Central memory CD8-positive, alpha-beta T cell (primary cell): ENCODE measurements at places on chromosomes 12 and 14.

- H3K27me3 ChIP-seq, result peaks cover 20% of the 10 kb centered on the region
- no peak overlapping the region for H3K4me3 ChIP-seq
- no peaks in the 10 kb centered on the region for H3K36me3 ChIP-seq
- DNase-seq, result no peak
Measured at GRCh38 chr12:51777973-51778372, 70.5 kb downstream of the FIGNL2 start.

GRCh38 chr12:74537126-74537706 is 419 bp upstream of the ATXN7L3B start:
- H3K27ac ChIP-seq, result peak overlapping the region; percentile 100
- H3K27me3 ChIP-seq, result no peaks in the 10 kb centered on the region
- peaks cover 28% of the 10 kb centered on the region for H3K36me3 ChIP-seq

DNA sequence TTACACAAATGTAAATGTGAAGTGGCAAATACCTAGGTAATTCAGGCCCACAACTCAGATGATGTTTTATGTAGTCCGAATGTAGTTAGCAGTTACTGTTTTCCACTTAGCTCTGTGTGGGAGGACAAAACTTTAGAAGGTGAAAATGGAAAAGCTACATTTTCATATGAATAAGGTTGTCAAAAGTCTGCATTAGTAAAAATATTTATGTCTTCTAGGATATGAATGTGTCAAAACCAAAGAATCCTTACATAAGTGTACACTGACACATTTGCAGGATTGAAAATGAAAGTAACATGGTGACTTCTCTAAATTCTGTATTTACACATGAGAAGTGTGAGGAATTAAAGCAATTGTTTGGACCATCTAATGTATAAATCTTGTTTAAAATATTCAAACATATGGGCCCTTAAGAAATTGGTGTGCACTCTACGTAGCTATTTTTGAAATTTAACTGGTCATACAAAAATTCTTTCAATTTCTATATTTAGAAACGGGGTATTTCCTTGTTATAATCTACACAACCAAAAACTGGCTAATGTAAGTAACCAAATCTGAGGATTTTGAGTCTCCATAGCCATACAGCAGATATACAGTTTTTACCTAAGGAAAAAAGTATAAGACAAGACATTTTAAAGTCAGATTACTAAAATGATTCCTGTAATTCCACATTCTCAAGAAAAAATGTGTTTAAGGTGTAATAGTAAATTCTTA is 5.4 kb downstream of the CDKN1B start:
- no peaks in the 10 kb centered on the region for H3K27me3 ChIP-seq
- peaks cover 71% of the 10 kb centered on the region for H3K36me3 ChIP-seq
- H3K4me3 ChIP-seq, result peak overlapping the region; percentile 97
- peak overlapping the region; percentile 100 for H3K27ac ChIP-seq
- DNase-seq, result no peak

GRCh38 chr12:130427381-130427887 is 89.7 kb downstream of the PIWIL1 start:
- H3K27me3 ChIP-seq, result no peaks in the 10 kb centered on the region
- H3K27ac ChIP-seq, result no peak overlapping the region
- no peaks in the 10 kb centered on the region for H3K36me3 ChIP-seq

- H3K27ac ChIP-seq, result peak overlapping the region; percentile 66
- no peaks in the 10 kb centered on the region for H3K36me3 ChIP-seq
- peak overlapping the region; percentile 49 for H3K4me3 ChIP-seq
- H3K27me3 ChIP-seq, result no peaks in the 10 kb centered on the region
- DNase-seq, result no peak
- peaks cover 7% of the 10 kb centered on the region for H3K4me1 ChIP-seq
Measured at GRCh38 chr14:31945074-31945613, 132.0 kb upstream of the ARHGAP5 start.

DNA sequence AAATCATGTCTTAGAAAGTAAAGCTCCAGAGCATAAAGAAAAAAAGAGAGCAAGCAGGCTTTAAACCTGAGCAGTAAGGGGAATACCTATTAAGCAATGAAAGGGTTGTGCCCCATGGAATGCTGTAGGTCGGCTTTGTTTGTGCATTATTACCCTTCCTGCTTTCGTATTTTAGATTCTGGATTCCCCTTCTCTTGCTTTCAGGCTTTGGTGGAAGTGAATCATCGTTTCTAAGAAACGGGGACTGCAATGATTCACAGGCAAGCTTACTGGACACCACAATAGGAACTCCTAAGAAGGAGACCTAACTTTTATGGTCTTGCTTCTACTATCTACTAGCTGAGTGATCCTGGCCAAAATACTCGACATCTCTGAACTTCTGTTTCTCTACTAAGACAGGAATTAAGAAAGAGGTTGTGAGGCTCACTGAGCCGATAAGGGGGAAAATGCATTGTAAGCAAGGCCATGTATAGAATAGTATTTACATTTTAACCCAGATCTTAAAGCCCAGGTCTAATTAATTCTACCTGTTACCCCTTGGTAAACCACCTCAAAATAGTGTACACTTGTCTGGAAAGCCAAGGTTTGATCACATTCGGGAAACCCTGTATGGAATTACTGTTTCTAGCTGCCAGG is 1.2 kb upstream of the BMAL2 start:
- H3K36me3 ChIP-seq, result peaks cover 10% of the 10 kb centered on the region
- DNase-seq, result no peak
- H3K27ac ChIP-seq, result no peak overlapping the region
- H3K4me3 ChIP-seq, result peak overlapping the region; percentile 89

GRCh38 chr12:31655792-31656191 is 3.7 kb upstream of the ETFBKMT start:
- no peaks in the 10 kb centered on the region for H3K27me3 ChIP-seq
- H3K4me3 ChIP-seq, result no peak overlapping the region
- H3K4me1 ChIP-seq, result peaks cover 24% of the 10 kb centered on the region
- H3K36me3 ChIP-seq, result peaks cover 8% of the 10 kb centered on the region
- DNase-seq, result no peak

DNA sequence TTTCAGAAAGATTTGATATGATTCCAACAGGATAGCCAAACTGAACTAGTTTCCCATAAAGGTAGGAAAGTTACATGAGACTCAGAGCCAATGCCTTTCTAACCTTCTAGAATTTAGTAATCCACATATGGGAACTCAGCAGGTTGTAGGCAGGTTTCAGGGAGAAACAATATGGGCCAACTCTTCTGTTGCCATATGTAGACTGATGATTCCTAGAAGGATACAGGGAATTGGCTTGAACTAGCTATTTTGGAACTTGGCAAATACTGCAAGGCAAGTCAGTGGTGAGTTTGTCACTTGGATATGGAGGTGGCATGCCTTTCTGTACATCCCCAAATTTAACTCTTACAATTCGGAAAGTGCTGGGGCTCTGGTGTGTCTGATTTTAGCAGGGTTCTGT is 15.5 kb downstream of the SUDS3 start:
- no peaks in the 10 kb centered on the region for H3K27me3 ChIP-seq
- peaks cover 46% of the 10 kb centered on the region for H3K36me3 ChIP-seq
- DNase-seq, result no peak
- no peaks in the 10 kb centered on the region for H3K4me1 ChIP-seq
- no peak overlapping the region for H3K4me3 ChIP-seq

GRCh38 chr12:106585521-106586277 is 2.9 kb downstream of the RFX4 start:
- H3K27me3 ChIP-seq, result peaks cover 99% of the 10 kb centered on the region
- no peak overlapping the region for H3K4me3 ChIP-seq
- H3K36me3 ChIP-seq, result no peaks in the 10 kb centered on the region
- peaks cover 9% of the 10 kb centered on the region for H3K4me1 ChIP-seq
- no peak for DNase-seq
- H3K27ac ChIP-seq, result no peak overlapping the region

GRCh38 chr14:88364710-88365413 is 20.6 kb upstream of the SPATA7 start:
- DNase-seq, result no peak
- H3K4me1 ChIP-seq, result no peaks in the 10 kb centered on the region
- H3K4me3 ChIP-seq, result no peak overlapping the region
- H3K27ac ChIP-seq, result no peak overlapping the region
- peaks cover 2% of the 10 kb centered on the region for H3K36me3 ChIP-seq

DNA sequence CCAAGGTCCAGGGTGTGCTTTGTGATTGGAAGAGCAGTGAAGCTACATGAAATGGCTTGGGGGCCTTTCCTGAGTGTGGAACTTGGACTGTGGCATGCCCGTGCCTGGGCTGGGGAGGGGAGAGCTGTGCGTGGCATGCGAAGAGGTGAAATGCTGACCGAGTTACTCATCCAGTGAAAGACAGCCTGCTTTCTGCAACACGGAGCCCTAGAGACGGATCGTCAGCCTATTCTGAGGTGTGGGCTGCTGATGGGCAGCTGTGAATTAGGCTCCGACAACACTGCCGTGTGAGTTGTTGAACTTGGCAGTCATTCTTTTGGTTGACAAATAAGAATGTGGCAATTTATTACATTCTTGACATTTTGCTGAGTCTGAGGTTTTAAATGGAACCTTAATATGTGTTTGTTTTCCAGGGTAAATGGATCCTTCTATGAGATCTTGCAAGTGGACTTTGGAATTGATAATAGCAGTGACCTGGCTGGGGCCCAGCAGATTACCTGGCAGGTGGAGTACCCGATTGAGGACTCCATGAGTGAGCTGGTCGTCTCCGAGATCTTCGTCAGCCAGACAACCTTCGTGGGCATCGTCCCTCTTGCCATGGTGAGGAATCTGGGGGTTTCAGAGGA is 453.9 kb downstream of the AACS start:
- no peak overlapping the region for H3K4me3 ChIP-seq
- H3K27ac ChIP-seq, result no peak overlapping the region
- no peaks in the 10 kb centered on the region for H3K4me1 ChIP-seq
- H3K27me3 ChIP-seq, result no peaks in the 10 kb centered on the region

DNA sequence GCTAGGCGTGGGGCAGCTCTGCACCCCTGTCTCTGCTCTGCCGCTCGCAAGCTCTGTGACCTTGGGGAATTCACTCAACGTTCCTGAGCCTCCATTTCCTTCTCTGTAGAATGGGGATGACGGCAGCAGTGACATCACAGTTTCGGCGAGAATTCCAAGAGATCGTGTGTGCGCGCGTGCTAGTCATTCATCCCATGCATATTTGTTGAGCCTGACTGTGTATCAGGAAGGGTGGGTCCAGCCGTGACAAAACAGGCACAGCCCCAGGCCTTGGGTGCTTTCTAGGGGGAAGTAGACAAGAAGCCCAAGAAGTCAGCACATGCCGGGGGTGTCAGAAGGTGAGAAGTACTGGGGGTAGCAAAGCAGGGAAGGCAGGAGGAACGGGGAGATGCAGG is 145.6 kb upstream of the NCOR2 start:
- H3K4me1 ChIP-seq, result peaks cover 23% of the 10 kb centered on the region
- H3K27me3 ChIP-seq, result no peaks in the 10 kb centered on the region
- H3K4me3 ChIP-seq, result peak overlapping the region; percentile 70
- DNase-seq, result no peak
- peak overlapping the region; percentile 93 for H3K27ac ChIP-seq
- no peaks in the 10 kb centered on the region for H3K36me3 ChIP-seq

DNA sequence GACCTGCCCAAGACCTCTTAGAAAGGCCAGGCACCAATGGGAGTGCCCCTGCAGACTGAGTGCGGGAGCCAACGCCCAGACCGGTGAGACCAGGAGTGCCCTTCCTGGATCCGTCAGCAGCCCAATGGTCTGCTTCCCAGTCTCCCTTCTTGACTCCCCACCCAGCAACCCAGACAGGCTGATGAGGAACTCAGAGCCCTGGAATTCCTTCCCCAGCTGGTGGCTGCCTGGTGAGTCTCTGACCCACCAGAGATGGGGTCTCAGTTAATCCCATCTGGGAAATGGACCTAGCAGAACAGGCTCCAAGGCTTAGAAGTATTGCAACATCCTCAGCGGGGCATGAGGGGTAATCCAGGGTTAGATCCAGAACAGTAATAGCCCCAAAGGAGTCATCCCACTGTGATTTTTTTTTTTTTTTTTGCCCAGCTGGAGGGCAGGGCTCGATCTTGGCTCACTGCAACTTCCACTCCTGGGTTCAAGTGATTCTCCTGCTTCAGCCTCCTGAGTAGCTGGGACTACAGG is 1.5 kb upstream of the RASAL1 start:
- peaks cover 21% of the 10 kb centered on the region for H3K27me3 ChIP-seq
- DNase-seq, result no peak
- H3K4me3 ChIP-seq, result no peak overlapping the region
- H3K27ac ChIP-seq, result no peak overlapping the region

DNA sequence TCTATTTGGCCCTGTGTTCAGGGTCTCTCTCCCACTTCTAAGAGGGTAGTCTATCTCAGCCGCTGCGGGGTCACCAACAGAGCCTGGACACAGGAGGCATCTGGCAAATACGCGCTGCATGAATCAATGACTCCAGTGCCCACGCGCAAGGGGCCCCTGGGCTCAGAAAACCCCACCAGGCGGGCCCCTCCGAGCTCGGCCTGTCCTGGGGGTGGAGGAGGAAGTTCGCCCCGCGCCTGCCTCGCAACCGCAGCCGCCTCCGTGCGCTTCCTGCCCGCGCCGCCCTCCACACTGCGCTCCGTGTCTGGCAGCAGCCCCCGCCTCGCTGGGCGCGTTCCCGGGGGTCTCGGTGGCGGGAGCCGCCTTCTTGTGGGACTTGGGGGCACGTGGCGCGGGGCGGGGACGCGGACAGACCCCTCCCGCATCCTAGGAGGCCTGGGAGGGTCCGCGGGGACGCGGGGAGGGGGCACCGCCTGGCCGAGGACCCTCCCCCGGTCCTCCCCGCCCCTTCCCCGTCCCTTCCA is 811 bp upstream of the FBRSL1 start:
- peaks cover 68% of the 10 kb centered on the region for H3K4me1 ChIP-seq
- H3K27ac ChIP-seq, result peak overlapping the region; percentile 95
- H3K36me3 ChIP-seq, result peaks cover 14% of the 10 kb centered on the region
- H3K4me3 ChIP-seq, result peak overlapping the region; percentile 90

DNA sequence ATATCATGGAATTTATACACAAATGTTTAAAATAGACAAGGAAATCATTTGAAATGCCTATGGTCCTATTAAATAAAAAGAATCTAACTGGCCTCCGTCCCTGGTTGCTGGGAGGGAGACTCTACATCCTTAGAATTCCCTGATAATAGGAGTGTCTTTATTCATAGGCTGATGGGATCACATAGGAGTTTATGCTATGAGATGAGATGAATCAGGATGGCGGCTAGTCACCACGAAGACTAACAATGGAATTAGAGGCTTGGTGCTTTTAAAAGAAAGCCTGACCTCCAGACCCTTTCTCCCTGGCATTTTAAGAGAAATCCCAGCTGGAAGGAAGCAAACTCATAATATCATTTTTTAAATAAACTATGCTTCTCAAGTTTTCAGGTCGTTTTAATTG is 69.7 kb downstream of the SEC23A start:
- H3K36me3 ChIP-seq, result peaks cover 18% of the 10 kb centered on the region
- no peak overlapping the region for H3K27ac ChIP-seq
- DNase-seq, result no peak
- no peaks in the 10 kb centered on the region for H3K27me3 ChIP-seq

DNA sequence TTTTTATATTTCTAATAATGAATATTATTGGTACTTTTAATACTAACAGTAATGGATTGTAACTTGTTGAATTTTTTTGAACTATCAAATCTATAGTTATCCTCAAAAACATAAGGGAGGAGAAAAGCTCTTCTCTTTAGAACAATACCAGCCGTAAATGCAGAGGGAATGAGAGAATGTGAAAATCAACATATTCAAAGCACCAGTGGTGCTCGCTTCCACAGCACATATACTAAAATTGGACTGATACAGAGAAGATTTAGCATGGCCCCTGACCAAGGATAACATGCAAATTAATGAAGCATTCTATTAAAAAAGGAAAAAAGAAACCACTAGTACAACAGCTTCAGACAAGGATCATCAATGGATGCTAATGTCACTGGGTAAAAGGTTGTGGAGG is 15.8 kb downstream of the R3HDM2 start:
- H3K4me3 ChIP-seq, result no peak overlapping the region
- H3K27me3 ChIP-seq, result no peaks in the 10 kb centered on the region
- peaks cover 13% of the 10 kb centered on the region for H3K36me3 ChIP-seq
- peaks cover 43% of the 10 kb centered on the region for H3K4me1 ChIP-seq
- H3K27ac ChIP-seq, result peak overlapping the region; percentile 64
